Stimulated activated CD4-positive, alpha-beta T cell treated with anti-CD3 and anti-CD28 coated beads, TNF-alpha, amount 100 ng/mL, for 48 hours (primary cell): ENCODE measurements at places on chromosomes 4 and X.

GRCh38 chr4:102350634-102351033 is 5.4 kb upstream of the SLC39A8 start:
- no peak for DNase-seq

GRCh38 chrX:136353526-136354093 is 52.8 kb downstream of the ADGRG4 start:
- no peak for DNase-seq

DNA sequence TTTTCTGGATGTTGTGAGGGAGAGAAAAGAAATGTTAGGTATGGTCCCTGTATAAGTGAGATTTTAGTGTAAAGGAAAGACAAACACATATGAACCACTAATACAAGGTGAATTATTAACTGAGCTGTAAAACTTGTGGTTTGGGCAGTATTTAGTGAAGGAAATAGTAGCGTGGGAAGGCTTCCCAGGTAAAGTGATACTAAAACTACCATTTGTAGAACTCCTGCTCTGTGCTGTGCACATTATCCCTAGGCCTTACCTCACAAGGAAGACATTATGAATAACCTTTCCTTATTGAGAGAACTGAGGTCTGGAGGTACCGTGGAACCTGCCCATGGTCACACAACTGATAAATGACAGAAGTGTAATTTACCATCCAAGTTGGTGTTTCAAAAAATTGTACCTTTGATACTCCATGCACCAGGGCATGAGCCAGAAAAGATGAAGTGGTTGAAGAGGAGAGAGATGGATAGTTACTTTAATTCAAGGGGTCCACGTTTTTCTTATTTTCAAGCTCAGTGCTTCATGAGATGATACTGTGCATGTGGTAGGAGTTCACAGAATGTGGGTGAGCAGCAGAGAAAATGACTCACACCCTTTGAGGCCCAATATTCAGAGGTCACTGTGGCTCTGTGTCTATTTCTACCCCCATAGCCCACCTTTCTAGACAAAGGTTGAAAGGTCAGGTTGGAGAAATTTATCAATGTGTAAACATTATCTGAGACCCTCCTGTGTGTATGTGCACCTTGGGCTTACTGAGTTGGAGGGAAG is 2.6 kb upstream of the VSIG4 start:
- DNase-seq, result no peak

- DNase-seq, result no peak
These were observed 27.9 kb upstream of the TNIP3 start for GRCh38 chr4:121192013-121192412.

GRCh38 chr4:182518421-182518820 is 275.2 kb downstream of the TENM3 start:
- DNase-seq, result no peak

DNA sequence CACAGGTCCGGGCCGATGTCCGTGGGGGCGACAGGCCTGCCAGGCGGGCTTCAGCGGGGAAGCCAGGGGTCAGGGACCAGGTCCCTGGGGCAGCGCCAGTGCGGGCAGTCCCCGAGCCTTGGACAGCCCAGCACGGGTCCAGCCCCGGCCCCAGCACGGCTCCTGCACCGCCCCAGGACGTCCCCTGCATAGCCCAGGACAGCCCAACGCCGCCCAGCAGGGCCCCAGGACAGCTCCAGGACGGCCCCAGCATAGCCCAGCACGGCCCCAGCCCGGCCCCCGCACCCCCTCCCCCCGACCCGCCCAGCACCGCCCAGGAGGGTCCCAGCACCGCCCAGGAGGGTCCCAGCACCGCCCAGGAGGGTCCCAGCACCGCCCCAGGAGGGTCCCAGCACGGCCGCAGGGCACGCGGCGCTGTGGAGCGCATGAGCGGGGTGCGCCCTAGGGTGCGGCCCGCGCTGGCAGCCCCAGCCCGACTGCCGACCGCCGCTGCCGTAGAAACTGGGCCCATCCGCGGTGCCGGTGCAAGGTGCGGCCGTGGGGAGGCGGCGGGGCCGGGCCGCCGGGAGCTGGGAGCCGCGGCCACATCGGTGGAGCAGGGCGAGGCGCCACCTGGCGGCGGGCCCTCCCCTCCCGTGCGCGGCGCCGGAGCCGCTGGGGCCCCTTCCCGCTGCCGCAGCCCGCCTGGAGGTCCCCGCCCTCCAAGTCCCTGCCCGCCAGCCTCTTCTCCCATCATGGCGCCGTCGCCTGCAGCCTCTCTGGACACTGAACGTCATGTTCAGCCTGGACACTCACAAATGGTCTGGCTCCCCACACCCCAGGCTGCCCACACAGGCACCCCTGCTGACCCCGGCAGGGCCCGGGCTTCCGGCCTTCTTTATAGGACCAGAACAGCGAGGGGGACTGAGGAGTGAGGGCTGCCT is 106.8 kb upstream of the NKX1-1 start:
- peak; percentile 39 for DNase-seq

DNA sequence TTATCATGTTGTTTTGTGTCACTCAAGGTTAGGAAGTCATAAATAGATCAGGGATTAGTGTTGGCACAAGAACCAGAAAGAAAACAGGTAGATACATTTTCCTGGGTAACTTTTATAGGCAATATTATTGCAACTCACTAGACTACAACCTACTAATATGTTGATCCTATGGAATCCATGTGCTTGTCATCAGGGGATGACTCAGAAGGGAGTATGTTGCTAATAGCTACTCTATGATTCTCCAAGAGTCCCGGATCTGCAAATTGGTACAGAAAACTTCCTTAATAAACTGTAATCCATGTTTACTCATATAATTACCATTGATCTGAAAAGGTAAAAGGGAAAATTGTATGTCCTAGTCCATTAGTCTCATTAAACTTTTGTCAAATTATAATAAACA is 11.7 kb upstream of the GNRHR start:
- no peak for DNase-seq

DNA sequence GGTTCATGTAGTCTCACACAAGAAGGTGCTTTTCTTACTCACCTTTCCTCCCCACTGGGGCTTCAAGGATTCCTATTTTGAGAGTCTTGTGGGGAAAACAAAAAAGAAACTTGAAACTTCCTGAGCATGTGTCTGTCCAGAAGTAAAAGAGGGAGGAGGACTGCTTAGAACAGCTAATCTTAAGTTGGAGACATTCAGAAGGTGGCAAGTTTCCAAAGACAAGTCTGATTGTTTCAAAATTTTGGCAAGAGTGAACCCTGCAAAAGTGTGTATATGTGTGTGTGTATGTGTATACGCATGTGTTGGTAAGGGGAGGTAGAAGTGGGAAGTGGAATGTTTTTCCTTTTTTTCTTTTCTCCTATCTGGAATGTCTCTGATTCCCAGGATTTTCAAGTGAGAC is 189.0 kb upstream of the FRMPD4 start:
- no peak for DNase-seq

- peak; percentile 20 for DNase-seq
These were observed 29.0 kb downstream of the F9 start for GRCh38 chrX:139559383-139560042.

DNA sequence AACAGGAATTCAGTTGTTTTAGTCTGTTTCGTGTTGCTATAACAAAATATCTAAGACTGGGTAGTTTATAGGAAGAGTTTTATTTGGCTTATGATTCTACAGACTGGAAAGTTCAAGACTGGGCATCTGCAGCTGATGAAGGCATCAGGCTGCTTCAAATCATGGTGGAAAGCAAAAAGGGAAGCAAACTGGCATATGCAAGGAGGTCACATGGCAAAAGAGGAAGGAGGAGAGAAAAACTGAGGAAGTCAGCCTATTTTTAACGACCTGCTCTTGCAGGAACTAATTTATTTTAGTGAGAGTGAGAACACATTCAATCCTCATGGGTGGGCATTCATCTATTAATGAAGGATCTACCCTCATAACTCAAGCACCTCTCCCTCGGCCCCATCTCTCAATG is 363.1 kb upstream of the HS3ST1 start:
- no peak for DNase-seq

- no peak for DNase-seq
These were observed 44.4 kb downstream of the RBM47 start for GRCh38 chr4:40585201-40585799.

- DNase-seq, result no peak
These were observed 449.7 kb downstream of the PCDH10 start for GRCh38 chr4:133598779-133599178.

- DNase-seq, result no peak
These were observed 12.9 kb upstream of the C4orf54 start for GRCh38 chr4:99670409-99671073.

DNA sequence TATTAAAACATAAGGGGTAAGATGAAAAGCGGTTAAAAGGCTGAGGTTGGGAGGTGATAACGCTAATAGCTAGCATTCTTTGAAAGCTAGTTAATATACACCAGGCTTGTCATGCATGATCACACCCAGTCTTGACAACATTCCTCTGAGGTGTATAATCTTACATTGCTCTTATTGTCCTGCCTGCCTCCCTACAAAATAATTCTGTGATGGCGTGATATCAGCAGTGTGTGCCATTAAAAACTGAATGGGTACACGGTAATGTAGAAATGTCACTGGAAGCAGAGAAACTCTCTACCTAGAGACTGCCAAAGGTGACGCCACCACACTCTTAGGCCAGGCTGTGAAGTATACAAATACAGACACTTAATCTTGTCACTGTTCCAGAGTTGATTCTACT is 68.1 kb downstream of the DIAPH2 start:
- no peak for DNase-seq

GRCh38 chr4:39363773-39364393 is 2.3 kb downstream of the RFC1 start:
- no peak for DNase-seq

- no peak for DNase-seq
These were observed 52.9 kb downstream of the TXK start for GRCh38 chr4:48081196-48081595.

GRCh38 chrX:49271341-49271740 is 1.7 kb downstream of the PPP1R3F start:
- no peak for DNase-seq

DNA sequence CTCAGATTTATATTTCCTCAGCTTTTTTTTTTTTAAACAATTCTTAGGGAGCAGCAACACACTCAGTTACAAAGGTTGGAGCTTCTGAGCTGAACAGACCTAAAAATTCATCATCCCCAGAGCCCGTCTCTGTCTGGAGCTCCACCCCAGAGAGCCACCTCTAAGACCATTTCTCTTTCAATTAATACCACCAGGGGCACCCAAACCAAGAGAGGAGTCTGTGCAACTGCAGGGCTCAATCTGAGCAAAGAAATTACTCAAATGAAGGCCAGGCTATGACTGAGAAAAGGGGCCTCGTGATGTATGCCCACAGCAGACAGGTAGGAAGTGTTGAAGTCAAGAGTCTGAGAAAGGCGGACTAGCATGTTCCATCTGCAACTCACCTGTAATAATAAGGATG is 95.5 kb downstream of the C4orf51 start:
- no peak for DNase-seq

GRCh38 chr4:155607481-155607880 is 59.2 kb upstream of the GUCY1A1 start:
- no peak for DNase-seq
